ENCODE measurements at places on chromosomes 2 and 18.

GRCh38 chr2:223032187-223033142, 19.5 kb upstream of the KCNE4 start:
- no peak for DNase-seq

DNA sequence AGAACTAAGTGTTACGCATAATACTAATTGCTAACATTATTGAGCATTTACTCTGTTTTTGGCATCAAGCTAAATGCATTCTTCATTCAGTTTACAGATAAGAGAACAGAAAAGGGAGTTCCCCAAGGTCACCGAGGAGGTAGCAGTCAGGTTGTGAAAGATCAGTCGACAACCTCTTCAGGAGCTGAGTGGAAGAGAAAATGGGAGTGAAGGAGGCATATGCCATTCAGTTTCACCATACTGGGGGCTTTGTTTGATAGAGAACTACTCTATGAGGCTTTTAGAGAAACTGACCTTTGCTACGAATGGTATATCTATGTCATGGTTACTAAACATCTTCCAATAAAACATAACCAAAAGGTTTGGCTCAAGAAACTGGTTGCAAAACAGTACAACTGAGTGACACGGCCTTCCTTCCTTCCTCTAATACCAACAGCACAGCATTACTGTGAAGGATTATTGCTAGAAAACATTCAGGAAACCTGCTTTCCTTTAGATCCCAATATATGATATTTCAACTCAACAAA, 112.1 kb downstream of the RBMS1 start:
- no peak for DNase-seq

DNA sequence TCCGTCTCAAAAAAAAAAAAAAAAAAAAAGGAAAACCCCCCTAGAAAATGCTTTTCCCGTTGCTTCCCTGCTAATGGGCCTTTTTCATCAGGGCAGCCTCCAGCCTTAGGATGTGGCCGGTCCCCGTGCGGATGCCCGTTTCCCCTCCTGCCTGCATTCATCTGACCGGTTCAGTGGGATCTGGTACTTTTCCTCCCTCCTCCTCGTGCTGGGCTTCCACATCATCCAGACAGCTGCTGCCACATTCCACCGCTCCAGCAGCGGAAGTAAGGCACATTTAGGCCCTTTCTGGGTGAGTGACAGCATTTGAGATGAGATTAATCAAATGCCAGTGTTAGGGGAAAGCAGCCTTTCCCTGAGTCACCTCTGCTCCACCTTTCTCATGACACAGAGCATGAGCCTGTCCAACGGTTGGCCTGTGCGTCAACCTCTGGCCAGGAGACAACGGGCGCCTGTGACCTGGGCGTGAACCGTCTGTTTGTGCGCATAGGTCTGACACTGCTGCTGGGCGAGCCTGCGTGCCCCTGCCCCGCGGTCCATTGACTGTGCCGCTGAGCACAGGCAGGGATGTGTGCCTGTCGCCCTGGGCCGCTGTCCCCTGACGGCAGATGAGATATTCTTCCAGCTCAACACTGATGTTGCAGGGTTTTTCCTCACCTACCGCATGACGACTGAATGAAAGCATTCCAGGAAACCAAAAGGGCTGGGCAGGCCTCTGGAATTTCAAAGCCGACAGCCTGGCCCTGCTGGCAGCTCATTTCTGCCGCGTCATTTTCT, 174.0 kb downstream of the TGIF1 start:
- DNase-seq, result peak; percentile 69

DNA sequence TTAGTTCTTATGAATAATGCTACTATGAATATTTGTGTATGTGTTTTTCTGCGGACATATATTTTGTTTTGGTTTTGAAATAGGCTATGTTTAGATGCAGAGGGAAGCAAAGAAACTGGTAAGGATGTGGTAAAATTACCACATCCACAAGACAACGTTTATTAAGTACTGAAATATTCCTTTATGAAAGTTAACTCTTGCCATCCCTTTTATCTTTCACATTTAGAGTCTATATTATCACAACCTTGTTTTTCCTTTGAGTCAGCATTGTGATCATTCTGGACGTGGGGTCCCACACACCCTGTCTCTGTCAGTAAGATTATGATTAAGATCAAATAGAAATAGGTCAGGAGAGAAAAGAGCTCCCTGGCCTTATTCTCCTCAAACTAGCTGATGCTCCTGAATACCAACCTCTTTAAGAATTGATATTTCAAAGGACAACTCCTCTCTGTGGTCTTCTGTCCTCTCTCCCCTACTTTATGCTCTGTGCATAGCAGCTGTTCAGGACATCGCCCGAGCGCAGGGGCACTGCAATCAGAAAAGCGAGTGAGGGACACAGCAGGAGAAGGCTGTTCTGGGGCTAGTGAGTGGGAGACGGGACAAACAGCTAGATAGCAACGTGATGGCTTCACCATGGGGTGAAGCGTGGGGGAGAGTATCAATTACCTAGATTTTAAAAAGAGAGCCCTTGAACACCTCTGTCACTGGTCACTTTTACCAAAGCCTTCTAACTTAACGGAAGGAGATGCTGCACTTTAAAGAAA, 12.2 kb downstream of the METAP1D start:
- no peak for DNase-seq

GRCh38 chr18:22047485-22047884, 121.9 kb upstream of the GATA6 start:
- DNase-seq, result no peak

DNA sequence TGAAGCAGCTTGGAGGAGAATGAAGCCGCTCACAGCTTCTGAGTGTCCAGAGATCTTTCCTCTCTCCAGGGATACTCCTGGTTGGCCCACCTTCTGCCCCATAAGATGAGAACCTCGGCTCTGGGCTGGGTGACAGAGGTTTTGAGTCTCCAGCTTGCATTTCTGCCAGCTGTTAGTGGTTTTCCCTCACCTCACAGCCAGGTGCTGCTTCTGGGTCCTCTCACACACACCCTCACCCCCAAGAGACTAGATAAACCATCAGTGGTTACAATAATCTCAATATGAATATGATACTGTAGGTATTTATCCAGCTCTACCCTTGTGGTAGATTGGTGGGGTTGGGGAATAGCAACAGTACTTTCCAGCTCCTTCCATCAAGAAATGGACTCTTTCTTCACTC, 161.7 kb upstream of the SIX3 start:
- no peak for DNase-seq

DNA sequence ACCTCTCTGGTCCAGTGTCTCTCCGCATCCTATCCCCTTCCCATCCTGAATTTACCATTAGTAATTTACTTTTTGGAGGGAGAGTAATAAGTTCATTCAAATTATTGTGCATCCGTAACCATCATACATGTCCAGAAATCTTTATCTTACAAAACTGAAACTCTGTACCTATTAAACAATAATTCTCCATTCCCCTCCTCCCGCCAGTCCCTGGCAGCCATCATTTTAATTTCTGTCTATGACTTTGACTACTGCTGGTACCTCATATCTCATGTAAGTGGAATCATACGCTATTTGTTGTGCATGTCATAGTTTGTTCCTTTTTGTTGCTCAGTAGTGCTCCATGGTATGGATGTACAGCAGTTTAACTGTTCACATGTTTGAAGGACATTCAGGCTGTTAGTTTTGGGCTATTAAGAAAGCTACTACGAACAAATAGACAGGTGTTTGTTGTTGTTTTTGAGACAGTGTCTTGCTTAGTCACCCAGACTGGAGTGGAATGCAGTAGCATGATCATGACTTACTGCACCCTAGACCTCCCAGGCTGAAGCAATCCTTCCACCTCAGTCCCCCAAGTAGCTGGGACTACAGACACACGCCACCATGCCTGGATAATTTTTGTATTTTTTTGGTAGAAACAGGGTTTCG, 2.0 kb downstream of the LIMS1 start:
- DNase-seq, result no peak

DNA sequence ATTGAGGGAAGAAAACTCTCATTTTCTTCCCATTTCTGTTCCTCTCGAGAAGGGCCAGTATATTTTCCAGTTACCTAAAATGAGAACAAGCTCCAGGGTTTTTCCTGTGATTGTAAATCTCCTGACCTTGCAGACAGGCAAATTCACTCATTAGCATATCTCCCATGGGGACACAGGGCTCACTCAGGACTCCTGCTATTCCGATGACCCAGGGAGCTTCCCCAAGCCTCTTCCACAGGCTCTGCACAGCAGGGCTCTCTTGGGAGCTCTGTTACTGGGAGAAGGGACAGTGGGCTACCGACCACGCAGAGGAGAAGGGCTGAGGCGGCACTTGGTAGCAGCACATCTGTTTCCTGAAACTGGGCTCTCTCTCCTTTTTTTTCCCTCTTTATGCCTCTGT, 135.2 kb upstream of the CAPN13 start:
- DNase-seq, result no peak

GRCh38 chr18:24757134-24757533, 296.7 kb downstream of the HRH4 start:
- no peak for DNase-seq

- DNase-seq, result no peak
These were observed 105.0 kb upstream of the MAP3K20 start for GRCh38 chr2:172970660-172971059.

GRCh38 chr2:178452334-178452733, 1.2 kb downstream of the PJVK start:
- no peak for DNase-seq

- DNase-seq, result no peak
These were observed 82.8 kb downstream of the QPCT start for GRCh38 chr2:37427241-37427640.

- DNase-seq, result no peak
These were observed 53.4 kb upstream of the TLK1 start for GRCh38 chr2:171214093-171214492.
